ENCODE measurements at places on chromosomes 7 and 10.

GRCh38 chr10:57579926-57580325 is 687.8 kb downstream of the IPMK start:
- no peak for DNase-seq

- no peak for DNase-seq
These were observed 183.8 kb downstream of the CAMK1D start for GRCh38 chr10:12533151-12533550.

- no peak for DNase-seq
These were observed 76.2 kb upstream of the ICA1 start for GRCh38 chr7:8338206-8338605.

DNA sequence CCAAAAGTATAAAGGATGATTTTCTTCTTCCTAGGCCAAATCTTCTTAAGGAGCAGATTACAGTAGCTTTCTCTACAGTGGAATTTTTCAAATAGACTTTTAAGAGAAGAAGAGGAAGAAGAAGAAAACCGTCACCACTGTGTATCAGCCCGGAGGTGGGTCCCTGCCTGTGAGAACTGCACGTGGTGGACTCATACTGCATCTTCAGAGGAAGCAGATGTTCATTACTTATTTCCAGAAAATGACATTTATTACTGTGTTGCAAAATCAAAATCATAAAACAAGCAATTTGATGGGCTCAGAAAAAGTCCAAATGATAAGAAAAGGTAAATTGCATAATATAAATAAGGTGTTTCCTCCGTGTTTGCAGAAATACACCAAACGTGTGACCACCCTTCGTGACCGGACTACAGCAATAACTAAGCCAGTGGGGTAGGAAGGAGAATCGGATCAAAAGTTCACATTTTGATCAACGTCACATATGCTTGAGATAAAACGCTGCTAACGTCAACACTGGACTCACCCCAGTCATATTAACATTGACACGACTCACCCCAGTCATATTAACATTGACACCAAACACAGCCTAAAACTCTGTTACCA is 179.2 kb downstream of the PTPRN2 start:
- DNase-seq, result no peak

DNA sequence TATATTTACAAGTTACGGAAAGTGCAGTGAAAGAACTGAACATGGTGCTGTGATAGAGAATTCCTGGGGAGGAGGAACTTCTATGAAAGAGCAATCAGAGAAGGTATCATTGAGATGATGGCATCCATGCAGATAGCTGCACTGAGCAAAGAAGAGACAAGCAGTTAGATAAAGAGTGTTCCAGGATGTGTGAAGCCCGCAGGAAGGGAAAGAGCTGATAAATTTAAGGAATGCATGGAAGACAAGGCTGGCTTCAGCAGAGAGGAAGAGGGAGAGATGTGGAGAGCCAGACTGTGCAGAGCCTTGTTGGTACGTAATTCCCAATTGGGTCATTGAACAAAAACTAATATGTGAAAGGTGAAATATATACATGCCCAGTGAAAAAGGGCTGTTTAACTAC is 538.9 kb downstream of the INHBA start:
- DNase-seq, result no peak

- no peak for DNase-seq
These were observed 93.9 kb downstream of the RBM20 start for GRCh38 chr10:110737886-110738634.

DNA sequence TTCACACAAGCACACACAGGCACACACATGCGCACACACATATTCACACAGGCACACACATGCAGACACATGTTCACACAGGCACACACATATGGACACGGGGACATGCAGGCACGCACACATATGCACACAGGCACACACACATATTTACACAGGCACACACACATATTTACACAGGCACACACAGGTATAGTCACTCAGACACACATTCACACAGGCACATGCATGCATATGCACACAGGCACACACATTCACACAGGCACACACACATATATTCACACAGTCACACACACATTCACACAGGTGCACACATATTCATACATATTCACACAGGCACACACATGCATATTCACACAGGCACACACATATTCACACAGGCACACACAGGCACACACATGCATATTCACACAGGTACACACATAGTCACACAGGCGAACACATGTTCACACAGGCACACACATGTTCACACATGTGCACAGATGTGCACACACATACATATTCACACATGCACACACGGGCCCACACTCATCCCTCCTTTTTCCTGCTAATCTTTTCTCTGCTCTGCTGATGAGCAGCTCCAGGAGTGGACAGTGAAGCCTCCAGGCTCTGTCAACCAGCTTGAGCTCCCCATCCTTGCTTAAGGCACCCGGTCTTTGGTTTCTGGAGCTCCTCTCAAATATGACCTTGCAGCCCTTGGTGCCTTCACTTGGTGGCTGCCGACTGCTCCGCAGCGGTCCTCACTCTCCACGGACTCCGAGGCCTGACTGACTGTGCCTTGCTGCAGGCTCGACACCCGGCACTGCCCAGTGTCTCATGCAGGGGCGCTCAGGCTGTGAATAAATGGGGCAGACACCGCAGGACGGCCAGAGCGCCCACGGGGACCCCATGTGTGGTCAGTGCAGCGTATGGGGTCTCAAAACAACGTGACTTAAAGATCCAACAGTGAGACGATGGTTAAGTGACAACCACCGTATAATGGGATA is 581.2 kb upstream of the MGMT start:
- no peak for DNase-seq

GRCh38 chr7:42930889-42931288 is 1.1 kb downstream of the PSMA2 start:
- DNase-seq, result no peak

GRCh38 chr7:85022064-85022697 is 164.7 kb downstream of the SEMA3D start:
- no peak for DNase-seq

DNA sequence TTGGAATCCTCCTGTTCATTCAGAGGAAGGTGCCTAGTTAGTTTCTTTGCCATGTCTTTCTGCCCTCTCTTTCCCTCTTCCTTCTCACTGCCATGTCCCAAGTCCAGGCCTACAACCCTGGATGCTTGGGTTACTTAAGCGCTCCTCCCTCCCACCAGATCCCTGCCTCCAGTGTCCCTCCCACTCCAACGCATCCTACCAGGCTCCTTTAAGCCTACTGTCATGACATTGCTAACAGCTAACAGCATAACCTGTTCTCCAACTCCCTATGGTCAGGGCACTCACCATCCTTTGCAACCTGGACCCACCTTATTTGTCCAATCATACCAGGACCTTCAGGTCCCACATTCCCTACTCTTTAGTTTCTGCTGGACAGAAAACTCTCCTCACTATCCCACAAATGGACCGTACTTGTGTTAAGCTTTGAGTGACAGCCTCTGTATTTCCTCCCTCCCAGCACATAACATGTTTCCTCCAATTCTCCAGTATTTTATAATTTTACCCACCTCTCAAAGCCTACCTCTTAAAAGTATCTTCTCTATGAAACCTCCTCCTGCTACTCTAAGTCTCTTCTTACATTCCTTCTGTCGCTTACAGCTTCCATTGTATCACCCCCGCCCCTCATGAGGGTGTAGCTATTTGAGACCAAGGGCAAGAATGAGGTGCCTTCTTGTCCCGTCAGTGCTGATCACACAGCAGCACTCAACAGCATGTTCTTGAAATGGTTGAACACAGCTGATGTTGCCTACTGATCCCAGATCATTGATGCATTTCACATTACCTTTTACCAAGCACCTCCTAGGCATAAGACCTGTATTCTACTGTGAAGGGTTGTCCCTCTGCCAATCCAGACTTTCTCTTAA is 1.7 kb downstream of the BLNK start:
- no peak for DNase-seq

GRCh38 chr10:49558190-49558589 is 19.3 kb upstream of the ERCC6 start:
- DNase-seq, result no peak

- DNase-seq, result no peak
These were observed 28.7 kb downstream of the MGMT start for GRCh38 chr10:129495698-129496097.

DNA sequence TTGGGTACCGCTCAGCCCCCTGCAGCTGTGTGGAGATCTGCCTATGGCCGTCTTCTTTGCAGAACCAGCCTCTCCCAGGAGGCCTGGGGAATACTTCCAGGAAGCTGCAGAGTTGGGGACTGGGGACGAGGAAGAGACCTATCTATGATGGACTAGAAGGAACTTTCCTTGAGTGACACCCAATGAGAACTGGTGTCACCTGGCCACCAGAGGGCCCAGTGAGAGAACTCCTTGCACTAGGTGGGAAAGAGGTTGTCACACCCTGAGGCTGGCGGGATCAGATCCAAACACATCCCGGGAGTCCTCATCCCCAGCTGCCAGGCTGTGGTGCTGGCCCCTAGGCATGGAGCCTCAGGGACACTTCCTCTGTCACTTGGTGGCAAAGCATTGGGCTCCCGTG is 4.9 kb upstream of the GRID2IP start:
- no peak for DNase-seq

GRCh38 chr10:50234486-50234885 is 16.8 kb downstream of the ASAH2 start:
- DNase-seq, result no peak

DNA sequence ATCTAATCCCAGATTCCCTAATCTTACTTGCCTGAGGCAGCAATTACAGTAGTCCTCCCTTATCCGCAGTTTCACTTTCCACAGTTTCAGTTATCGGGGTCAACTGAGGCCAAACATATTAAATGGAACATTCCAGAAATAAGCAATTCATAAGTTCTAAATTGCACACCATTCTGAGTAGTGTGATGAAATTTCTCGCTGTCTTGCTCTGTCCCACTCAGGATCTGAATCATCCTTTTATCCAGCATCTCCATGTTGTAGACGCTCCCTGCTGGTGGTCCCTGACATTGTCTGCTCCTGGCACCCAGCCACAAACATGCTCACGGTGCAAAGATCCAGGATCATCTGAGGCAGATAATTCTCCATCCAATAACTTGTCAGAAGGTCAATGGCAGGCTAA is 128.7 kb upstream of the CXCL12 start:
- DNase-seq, result no peak

DNA sequence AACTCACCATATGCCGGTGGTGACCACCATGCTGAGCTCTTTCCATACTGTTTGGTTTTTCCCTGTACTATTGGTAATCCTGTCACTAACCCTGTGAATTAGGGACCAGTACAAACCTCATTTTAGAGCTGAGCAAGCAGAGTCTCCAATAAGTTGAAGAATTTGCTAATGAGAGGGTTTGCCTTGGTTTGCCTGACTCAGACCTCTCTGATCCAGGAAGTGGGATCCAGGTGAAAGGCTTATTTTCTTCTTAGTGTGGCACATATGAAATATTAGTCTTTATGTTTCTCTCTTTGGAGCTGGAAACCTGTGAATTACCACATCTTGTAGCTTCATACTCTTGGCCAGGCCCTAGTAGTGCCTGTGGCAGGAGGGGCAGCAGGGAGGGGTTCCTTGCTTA is 114.1 kb upstream of the IGFBP3 start:
- no peak for DNase-seq

DNA sequence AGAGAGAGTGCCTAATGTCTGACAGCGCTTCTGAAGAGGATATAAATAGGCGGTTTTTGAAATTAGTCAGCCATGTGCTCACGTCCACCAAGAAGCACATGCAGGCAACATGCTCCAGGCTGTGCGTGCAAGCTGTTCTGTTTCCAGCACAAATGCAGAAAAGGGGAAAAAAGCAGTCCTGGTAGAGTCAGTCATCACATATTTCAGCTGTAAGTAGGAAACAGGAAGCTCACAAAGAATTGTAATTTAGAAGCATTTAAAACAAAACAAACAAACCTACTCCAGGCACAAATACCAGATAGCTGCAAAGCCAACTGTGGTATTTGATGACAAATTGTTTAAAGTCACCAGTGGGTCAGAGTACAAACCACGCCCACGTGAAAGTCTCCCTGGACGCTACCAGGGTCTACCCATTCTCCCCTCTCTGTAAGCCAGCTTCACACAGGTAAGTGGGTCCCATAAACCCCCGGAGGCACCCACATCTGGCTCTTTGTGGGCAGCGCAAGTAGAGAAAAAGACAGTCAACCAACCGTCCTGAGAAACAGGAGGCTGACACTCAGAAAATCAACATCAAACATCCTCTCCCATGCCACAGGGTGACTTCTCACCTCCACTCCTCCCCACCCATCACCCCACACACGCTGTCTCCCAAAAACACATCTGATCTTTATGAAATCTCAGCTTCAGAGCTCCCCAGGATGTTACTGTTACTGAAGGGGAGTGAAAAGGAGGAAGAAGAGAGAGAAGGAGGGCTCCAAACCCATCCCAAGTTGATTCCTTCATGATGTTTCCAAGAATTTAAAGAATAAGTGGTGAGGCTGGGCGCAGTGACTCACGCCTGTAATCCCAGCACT is 186.4 kb downstream of the FAM107B start:
- DNase-seq, result no peak

DNA sequence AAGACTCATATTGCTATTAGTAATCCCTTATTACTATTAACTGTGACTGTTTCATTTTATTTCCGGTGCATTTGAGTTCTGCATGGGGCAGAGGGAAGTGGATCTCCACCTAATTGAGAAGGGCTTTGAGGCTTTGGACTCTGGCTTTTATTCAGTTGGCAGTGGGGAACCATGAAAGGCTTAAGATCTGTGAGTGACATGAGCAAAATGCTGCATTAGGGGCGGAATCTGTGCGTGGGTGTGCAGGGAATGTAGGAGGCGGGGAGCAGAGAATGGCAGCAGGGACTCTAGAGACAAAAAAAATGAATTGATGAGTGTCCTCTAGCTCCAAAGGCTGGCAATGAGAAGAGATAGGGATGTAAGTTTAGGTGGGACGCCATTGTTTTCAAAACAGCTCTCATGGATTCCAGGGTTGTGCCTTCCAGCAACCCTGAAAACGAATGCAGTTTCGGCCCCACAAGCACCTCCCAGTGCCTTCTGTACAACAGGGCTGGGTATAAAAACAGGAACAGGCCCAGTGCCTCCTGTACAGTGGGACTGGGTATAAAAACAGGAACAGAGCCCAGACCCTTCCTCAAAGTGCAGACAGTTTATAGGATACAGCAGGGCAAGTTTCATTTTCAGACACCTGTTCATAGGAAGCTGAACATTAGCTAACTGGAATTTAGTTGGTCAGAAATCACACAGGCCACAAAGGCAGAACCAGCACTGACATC is 663.3 kb upstream of the FOXK1 start:
- no peak for DNase-seq

GRCh38 chr10:61189912-61190311 is 245.9 kb upstream of the RHOBTB1 start:
- no peak for DNase-seq

Data from hypothalamus (tissue), 51 donors.